Cortex of kidney (tissue), 1 donor: ENCODE measurements at places on chromosomes 16 and 17.

DNA sequence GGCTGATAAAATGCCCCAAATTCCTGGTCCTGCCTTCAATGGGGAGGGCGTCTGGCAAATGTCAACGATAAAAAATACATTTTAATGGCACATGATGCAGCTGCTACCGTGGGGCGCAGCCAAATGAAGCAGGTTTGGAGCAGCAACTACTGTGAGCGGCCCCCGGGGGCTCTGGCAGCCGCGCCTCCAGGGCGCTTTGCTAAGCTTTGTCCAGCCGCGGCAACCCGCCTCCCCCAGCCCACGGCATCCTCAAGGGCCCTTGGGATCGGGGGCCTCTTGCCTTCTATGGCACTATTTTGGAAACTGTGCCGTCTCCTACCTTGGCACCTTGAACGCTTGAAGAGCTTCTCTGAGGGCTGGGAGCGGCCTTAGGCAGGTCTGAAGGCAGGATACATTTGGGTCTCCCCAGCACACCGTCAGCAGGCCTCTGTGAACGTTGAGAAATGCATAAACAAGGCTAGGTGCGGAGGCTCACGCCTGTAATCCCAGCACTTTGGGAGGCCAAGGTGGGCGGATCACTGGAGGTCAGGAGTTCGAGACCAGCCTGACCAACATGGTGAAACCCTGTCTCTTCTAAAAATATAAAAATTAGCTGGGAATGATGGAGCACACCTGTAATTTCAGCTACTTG, 25.1 kb downstream of the TBX4 start:
- DNase-seq, result no peak

DNA sequence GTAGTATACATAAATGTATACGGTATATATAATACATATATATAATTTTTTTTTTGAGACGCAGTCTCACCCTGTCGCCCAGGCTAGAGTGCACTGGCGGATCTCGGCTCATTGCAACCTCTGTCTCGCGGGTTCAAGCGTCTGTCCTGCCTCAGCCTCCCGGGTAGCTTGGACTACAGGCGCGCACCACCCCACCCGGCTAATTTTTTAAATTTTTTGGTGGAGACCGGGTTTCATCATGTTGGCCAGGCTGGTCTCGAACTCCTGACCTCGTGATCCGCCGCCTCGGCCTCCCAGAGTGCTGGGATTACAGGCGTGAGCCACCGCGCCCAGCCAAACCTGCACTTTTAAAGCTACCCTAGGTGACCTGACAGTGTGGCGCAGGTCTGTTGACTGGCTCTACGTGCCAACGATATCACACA, 745 bp downstream of the PAM16 start:
- no peak for DNase-seq

GRCh38 chr16:71645450-71645849, 19.5 kb downstream of the MARVELD3 start:
- no peak for DNase-seq

DNA sequence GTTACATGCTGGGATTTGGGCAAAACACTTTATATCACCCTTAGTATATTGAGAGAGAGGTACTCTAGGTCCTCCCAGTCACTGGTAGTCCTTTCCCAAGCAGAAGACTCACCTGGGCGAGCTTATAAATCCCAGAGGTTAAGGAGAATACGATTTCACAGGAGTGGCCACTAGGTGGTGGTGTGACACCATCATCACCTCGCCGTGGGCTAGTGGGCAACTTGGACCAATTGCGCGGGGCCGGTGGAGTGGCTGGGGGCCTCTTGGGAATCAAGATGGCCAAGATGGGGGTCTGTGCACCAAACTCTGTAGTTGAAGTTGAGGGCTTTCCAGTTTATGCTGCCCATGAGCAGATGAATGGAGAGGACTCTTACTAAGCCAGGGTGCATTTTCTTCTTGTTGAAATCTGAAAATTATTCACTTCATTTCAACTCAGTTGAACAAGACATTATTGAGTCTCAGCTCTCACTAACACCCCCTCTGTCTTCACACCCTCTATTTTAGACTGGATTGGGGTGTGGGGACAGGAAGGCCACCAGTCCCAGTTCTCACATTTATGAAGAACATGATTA, 38.2 kb upstream of the PIRT start:
- DNase-seq, result no peak

DNA sequence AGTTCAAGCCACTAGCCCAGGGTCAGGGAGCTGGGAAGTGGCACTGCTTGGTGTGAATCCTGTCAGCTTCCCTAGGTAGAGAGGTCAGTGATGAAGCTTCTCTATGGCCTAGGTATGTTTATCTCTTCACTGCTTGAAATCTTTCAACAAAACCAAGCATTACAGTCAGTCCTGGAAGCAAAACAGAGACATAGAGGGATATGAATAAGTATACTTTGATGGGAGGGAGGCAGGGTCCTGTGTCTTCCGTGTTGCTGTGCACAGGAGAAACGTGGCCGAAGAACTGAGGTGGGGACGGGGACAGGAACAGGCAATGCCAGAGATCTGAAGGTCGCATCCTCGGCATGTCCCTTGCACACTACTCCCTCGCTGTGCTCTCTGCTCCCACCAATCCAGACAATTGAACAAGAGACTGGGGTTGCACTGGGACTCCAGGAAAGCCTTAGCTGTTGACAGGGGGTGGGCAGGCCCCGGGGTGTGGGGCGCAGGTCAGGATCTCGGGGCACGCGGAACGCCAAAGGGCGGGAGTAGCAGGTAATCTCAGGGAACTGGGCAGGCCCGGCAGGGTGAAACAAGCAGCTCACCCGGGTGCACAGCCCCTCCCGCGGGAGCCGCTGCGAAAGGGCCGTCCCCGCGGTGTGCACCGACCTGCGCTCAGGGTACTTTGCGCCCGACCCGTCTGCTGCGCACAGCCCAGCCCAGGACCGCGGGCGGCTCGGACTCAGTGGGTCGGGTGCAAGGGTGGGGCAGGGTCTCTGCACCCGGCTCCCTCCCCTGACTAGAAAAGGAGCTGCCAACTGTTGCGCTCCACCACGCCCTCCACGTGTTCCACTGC, at the start of gene MT1H:
MT1H (plus strand) TSS at position 810 of the 835 bp plus-strand sequence. CDS start 71 bp downstream, outside the sequence.
- no peak for DNase-seq

- no peak for DNase-seq
Measured at GRCh38 chr17:32504166-32504990, 17.6 kb downstream of the CDK5R1 start.

GRCh38 chr16:30374538-30374937, at the start of gene MYL11:
MYL11 (plus strand) TSS chr16:30374802; CDS start chr16:30374858, 56 bp downstream.
- no peak for DNase-seq

- no peak for DNase-seq
Measured at GRCh38 chr16:23803591-23804123, 32.1 kb upstream of the PRKCB start.

- DNase-seq, result no peak
Measured at GRCh38 chr16:17827313-17827712, 356.6 kb upstream of the XYLT1 start.

DNA sequence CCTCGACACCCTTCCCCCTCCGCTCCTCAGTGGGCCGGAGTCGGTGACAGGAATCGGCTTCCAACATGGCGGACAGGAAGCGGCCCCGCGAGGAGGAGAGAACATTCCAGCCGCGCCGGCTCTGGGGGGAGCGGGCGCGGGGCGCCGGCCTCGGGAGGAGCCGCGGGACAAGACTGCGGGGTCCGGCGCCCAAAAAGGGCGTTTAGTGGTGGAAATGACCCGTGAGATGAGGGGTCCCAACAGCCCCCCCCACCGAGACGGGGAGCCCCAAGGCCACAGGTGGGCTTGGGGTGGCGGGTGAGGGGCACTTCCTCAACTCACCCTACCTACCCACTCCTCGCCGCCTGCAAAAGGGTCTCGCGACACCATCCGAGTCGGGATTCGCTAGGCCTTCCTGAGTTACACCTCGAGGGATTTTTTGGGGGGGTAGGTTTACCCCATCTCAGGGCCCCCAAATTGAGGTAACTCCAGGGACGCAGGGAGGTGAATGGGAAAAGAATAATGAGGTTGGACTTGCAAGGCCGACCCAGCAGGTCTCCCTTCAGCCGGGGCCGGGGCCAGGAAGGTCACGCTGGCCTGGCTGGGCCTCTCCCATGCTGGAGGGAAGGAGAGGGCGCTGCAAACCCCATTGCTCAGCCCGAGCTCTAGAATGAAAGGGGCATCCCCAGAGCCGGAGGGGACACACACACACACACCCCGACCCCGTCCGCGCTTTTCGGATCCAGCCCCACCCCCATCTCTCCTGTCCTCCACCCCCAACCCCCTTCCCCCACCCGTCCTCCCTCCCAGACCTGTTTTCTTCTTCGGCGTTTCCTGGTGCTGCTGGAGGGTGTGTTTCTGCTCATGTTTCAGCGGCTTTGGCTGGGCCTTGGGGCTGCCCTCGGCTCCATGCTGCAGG, 707 bp downstream of the NUFIP2 start:
- no peak for DNase-seq

DNA sequence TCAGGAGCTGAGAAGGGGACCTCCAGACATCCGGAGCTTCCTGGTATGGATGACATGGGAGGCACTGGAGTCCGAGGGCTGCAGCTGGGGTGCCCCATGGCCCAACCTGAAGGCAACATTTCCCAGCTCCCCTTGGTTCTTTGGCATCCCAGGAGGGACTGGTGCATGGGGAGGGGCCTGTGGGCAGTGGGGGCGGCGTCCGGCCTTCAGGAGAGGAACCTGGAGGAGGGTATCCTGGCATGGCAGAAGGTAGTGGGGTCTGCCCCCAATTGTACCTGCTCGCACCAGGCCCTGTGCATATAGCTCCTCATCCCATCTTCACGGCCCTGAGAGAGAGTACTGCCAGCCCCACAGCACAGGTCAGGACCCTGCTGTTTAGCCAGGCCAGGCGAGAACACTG, 11.9 kb downstream of the NPTX1 start:
- no peak for DNase-seq

DNA sequence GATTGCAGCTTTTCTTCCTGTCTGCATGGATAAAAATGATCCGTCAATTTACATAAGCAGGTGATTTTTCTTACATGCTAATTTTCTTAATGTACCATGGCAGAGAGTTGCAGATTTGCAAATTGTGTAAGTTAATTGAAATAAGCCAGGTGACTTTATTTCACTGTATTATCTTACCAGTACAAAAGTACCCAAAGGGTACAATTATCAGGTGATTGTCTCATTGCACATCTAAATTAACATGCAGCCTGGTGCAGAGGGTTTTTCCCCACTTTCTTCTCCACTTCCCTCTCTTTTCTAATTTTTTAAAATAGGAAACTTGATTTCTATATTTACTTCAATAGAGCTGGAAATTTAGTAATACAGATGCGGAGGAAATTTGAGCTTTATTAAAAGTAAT, 11.2 kb downstream of the NLK start:
- DNase-seq, result no peak

GRCh38 chr17:65228734-65229620, 91.8 kb downstream of the RGS9 start:
- no peak for DNase-seq

GRCh38 chr17:76491271-76492122, 9.7 kb downstream of the RHBDF2 start:
- DNase-seq, result no peak

DNA sequence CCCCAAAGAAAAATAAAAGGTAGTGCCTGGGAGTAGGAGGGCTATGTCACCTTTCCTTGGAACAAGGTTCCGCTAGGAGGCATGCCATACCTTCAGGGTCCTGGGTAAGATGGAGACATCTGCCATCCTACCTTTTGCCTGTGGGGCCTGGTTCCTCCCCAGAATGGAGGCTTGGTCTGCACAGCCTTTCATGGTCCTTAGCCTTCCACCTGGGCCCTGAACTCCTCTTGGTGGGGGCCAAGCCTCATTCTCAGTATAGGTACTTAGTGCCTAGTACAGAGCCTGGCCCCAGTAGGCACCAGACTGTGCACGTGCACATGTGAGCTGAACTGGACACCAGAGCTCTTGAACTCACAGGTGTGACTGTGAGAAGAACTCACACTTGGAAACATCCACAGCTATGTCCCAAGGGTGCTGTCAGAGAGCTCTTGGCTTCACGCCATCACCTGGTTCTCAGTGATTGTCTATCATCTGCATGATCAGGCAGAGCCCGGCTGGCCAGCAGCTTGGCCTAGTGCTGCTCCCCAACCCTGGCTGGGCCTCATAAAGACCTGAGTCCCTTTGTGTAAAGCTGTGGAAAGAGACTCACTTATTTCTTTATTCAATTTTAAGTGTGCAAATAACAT, 143.2 kb downstream of the SOCS1 start:
- DNase-seq, result no peak

- DNase-seq, result no peak
Measured at GRCh38 chr16:4184038-4184702, 57.7 kb downstream of the SRL start.

DNA sequence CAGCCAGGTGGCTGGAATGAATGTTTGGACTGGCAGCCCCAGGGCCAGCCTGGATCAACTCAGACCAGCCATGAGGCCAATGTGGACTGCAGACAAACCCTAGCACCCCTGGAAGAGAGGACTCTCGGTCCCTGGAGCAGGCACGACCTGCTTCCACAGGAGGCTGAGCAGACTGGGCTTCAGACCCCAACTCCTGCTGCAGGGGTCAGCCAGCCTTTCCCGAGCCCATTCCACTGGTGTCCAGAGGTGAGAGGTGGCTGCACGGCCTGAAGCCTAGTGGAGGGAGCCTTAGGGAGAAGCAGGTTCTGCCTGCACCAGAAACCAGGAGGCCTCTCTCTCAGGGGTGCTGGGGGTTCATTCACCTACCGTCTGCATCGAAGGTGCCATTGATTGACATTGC, 97.1 kb downstream of the CPPED1 start:
- no peak for DNase-seq

GRCh38 chr17:63826468-63827001, 696 bp upstream of the PSMC5 start:
- DNase-seq, result no peak

- DNase-seq, result no peak
Measured at GRCh38 chr16:50047864-50048263, 17.9 kb upstream of the HEATR3 start.

DNA sequence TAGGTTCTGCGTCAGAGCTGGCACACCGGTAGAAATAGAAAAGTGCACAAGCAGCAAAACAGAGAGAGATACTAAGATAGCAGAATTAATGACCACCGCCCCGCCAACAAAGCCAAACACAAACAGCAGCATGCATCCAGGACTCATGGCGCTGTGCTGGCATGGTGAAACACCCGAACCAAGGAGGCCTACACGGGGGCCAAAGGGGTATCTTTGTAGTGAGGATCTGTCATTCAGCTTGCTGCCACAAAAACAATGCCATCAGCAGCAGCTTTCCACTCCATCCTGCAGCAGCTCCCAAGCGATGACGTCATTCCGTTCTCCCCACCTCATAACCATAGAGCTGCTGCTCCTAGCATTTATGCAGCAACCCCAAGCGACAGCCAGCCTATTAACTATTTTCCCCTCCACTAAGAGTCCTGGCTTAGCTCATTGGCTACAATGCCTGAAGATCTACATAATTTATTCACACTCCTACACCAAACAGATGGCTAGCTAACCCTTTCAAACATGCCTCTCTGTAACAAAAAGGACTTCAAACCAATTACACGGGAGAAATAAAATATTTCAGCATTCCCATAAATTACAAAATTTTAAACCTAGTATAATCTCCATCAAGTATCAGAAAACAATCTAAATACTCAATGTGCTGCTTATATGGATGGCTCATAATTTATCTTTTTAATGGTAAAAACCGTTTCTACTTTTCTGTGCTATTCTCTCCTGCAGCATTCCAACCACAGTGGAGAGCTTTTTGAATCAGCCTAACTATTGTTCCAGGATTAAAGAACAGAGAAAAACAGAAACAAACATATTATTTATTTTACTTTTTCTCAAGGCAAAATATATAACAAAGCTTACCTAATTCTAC, 73.9 kb downstream of the SPAG9 start:
- DNase-seq, result no peak

GRCh38 chr17:81511804-81512561, 616 bp downstream of the ACTG1 start:
- no peak for DNase-seq
